ENCODE measurements at places on chromosomes 2 and 18.

DNA sequence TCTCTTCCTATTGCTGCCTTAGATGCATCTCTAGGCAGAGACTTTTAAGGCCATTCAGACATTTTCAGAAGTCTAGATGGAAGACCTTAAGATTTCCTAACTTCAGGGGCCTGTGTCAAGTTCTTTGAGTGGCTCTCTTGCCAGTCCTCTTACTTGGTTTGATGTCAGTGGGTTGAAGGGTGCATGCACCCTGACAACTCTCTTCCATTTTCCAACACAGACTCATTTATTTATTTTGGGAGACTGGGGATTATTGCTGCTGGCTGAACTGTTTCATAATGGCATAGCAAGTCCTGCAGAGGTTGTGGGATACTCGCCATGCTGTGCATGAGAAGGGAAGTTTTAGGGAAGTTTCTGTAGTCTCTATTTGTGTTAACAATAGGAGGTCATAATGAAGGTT is 39.0 kb upstream of the ACADL start:
- DNase-seq: no peak

- no peak for DNase-seq
These were observed 173.8 kb downstream of the SEPTIN10 start for GRCh38 chr2:109439986-109440385.

GRCh38 chr2:44918095-44918775 is 23.3 kb upstream of the SIX3 start:
- no peak for DNase-seq

DNA sequence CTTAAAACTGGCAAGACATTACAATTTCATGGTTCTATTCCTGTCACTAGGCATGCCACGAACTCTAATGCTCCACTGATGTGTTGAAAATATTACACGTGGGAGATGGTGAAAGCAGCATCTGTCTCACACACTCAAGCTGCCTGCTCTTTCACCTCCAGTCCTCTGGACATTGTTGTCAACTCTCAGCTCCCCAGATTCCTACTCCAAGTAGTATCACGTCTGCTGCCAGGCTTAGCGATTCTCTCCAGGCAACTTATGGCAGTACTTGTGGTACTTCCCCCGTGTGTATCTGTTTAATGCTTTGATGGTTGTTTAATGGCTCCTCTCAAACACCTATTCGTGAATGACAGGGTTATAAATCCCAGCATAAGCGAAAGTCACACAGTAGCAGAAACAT is 103.8 kb downstream of the TMEFF2 start:
- no peak for DNase-seq

GRCh38 chr18:10304853-10305252 is 149.6 kb upstream of the APCDD1 start:
- no peak for DNase-seq

GRCh38 chr18:26088487-26088886 is 1.9 kb downstream of the SS18 start:
- no peak for DNase-seq

DNA sequence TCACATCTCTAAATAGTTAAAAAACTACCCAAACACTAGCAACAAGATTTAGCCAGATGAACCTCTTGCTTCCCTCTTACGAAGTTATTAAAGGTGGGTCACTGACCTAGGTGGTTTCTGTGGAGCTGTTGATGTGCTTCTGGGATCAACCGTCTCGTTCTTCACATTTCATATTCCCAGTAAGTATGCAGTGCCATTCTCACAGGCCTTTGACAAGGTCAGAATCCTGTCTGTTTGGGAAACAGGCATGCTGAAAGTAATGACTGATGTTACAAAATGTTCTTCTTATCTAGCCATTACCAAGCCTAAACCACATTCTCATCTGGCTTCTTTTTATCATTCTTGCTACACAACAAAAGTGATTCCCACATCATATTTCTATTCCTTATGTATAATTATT is 70.3 kb downstream of the WDR7 start:
- no peak for DNase-seq

GRCh38 chr2:120014226-120014980 is 1.5 kb downstream of the EPB41L5 start:
- no peak for DNase-seq

DNA sequence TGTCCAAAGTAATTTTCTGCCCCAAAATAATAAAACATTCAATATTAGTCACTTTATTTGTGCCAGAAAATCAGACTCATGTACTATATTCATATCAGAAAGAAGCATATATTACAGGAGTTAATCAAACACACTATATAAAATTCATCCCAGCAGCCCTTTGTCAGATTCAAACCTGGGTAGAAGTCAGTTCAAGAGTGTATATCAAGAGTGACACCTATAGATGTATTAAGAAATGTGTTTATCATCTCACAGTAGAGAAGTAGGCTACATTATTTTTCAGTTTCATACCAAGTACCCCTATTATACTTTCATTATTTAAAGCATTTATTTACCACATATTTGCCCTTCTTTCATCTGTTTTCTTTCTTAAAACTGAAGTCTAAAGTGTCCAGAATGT is 193.2 kb upstream of the DDX18 start:
- DNase-seq: no peak

- DNase-seq: no peak
These were observed 26.7 kb downstream of the PDCL3 start for GRCh38 chr2:100589527-100589926.

DNA sequence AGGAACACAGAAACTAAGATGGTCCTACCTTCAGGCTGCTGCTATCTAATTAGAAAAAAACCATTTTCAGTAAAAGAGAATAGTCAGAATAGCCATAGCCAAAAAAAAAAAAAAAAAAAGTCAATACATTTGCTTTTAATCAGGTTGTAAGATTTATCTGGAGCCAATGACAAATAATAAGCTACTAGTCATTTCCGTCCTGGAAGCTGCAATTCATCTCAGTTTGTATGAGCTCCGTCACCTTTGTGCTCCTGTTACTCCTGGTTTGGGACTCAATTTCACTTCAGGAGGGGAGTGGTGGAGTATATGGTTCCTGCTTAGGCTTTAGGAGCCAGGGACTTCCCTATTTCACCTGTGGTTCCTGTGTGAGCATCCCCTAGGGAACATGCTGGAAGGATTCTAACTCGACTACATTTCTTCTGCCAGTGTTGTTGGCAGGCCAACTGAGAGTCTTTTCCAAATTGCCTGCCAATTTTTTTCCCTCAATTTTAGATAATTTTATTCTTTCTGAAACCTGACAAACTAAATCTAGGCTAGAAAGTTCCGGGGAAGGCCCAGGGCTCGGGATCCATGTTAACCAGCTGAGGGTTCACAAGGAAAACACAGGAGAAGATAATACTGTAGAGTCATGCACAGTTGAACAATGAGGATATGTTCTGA is 481.8 kb downstream of the DLGAP1 start:
- no peak for DNase-seq

- no peak for DNase-seq
These were observed 502.8 kb downstream of the CMPK2 start for GRCh38 chr2:6362671-6363450.

GRCh38 chr2:193331676-193332075 is 1136.9 kb upstream of the TMEFF2 start:
- no peak for DNase-seq

DNA sequence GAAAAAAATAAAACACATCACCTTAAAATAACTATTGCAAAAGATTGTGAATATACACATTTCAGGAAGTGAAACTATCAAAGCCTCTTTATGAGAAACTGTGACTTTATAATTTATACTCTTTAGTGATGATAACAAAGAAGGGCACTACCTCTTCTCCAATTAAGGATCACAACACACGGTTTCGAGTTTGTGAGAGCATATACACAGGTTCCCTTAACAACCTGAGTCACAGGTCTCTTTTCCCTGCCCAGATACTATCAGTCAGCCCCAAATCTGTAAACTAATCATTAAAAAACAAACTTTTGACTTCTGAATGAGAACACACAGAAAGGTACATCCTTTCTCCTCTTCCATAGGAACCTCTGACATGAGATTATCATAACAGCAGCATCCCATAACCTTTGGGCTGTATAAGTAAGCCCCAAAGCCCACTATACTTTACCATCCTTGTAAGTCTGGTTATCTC is 44.9 kb downstream of the PTPN2 start:
- no peak for DNase-seq

- no peak for DNase-seq
These were observed 96.3 kb downstream of the TRIP12 start for GRCh38 chr2:229825476-229825875.

DNA sequence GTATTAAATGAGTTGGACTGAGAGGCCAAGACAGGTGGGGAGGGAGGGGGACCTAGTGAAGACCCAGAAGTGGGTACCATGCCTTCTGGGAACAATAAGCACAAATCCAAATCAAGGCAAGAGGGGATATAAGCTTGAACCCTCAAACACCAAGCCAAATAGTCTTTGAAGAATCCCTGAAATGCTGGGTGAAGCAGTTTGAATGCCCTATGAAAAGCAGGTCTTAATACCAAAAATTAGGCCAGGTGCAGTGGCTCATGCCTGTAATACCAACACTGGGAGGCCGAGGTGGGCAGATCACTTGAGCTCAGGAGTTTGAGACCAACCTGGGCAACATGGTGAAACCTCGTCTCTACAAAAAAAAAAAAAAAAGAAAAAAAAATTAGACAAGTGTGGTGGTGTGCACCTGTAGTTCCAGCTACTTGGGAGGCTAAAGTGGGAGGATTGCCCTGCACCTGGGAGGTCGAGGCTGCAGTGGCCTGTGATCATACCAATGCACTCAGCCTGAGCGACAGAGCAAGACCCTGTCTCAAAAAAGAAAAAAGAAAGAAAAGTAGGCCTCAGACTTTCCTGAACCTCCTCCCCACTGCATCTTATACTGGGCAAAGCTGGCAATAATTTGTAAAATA is 3.5 kb downstream of the PCBP1 start:
- no peak for DNase-seq

DNA sequence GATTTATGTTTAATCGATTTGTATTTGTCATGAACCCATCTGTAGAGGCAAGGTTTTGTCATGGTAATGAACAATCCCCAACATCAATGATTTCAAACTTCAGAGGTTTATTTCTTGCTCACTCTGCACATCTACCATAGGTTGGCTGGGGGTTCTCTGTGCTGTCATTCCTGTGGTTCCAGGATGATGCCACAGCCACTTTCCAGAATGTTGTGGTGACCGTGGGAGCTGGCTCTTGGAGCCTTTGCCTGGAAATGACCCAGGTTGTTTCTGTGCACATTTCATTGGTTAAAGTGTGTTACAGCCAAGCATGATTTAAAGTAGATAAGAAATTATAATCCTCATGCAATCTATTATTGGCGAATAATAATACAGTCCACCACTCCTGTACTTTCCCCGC is 28.2 kb upstream of the EPAS1 start:
- DNase-seq: no peak

DNA sequence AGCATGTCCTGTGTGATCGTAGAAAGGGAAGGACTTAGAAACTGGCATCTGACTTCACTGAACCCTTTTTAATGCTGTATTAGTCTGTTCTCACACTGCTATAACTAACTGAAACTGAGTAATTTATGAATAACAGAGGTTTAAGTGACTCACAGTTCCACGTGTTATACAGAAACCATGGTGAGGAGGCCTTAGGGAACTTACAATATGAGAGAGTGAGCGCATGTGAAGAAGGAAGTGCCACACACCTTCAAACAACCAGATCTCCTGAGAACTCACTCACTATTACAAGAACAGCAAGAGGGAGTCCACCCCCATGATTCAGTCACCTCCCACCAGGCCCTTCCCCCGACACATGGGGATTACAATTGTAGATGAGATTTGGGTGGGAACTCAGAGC is 811.3 kb downstream of the CPS1 start:
- no peak for DNase-seq

DNA sequence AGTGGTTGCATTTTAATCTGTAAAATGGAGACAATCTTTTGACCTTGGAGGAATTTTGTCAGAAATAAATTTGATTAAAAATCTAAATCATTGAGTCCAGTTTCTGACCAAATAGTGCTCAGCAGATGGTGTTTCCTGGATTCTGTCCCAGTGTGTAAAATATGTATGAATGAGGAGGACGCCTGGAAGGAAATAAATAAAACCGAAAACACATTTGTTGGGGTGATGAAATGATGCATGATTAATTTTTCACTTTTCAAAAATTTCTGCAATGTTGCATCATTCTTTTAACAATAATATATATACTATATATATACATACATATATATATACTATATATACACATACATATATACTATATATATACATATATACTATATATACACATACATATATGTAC is 261.1 kb upstream of the TRIB2 start:
- DNase-seq: no peak
